ENCODE measurements at places on chromosomes 7 and 10.

DNA sequence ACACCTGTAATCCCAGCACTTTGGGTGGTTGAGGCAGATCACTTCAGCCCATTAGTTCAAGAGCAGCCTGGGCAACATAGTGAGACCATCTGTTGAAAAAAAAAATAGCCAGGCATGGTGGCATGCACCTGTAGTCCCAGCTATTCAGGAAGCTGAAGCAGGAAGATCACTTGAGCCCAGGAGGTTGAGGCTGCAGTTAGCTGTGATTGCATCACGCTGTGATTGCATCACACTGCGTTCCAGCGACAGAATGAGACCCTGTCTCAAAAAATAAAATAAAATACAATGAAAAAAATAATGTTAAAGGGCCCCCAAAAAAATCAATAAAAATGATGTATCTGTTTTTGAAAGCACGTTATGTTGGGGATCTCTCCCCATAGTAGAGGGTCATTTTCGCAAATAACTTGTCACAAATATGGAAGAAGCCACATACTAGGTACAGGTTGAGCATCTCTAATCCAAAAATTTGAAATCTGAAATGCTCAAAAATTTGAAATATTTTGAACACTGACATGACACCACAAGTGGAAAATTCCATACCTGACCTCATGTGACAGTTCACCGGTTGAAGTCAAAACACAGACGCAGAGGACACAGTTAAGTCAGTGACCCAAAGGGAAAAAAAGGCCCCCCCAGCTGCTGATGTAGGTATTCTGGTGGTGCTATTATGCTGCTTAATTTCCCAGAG is 9.5 kb downstream of the CISD1 start:
- no peak for DNase-seq

DNA sequence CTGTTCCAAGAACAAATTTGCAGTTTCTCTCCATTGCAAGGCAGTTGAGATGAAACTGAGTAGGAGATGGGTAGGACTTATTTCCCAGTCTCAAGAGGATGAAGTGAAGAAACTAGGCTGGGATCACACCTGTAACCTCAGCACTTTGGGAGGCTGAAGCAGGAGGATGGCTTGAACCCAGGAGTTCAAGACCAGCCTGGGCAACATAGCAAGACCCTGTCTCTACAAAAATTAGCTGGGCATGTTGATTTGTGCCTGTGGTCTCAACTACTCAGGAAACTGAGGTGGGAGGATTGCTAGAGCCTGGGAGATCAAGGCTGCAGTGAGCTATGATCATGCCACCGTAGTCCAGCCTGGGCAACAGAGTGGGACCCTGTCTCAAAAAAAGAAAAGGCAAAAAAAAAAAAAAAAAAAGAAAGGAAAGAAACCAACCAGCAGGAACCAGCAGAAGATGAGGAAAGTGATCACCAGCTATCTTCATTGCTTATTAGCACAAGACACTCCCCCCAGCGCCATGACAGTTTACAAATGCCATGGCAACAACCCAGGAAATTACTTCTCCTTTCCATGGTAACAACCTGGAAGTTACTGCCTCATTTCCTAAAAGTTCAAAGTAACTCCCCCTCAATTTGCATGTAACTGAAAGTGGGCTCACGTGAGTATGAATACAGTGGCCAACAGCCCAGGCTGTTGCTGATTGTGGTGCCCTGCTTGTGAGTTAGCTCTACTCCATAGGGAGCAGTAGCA is 18.3 kb upstream of the ST8SIA6 start:
- DNase-seq = no peak

DNA sequence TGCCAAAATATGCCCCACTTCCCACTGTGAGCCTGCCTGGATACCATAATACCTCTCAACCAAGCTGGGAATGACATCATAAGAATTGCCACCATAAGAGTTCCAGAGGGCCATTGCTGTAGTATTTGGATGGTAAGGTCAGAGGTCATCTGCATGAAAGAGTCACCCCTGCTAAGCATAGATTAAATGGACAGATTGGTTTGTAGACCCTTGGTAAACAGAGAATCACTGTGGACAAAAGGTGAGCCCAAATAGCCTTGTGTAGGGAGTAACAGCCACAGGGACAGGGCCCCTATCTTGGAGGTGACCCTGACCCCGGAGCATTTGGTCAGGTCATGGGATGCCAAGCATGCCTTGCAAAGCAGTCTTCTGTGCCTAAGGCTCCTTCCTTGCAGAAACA is 129.7 kb downstream of the GPAM start:
- no peak for DNase-seq

- no peak for DNase-seq
Measured at GRCh38 chr7:32658467-32658869, 163.2 kb downstream of the AVL9 start.

DNA sequence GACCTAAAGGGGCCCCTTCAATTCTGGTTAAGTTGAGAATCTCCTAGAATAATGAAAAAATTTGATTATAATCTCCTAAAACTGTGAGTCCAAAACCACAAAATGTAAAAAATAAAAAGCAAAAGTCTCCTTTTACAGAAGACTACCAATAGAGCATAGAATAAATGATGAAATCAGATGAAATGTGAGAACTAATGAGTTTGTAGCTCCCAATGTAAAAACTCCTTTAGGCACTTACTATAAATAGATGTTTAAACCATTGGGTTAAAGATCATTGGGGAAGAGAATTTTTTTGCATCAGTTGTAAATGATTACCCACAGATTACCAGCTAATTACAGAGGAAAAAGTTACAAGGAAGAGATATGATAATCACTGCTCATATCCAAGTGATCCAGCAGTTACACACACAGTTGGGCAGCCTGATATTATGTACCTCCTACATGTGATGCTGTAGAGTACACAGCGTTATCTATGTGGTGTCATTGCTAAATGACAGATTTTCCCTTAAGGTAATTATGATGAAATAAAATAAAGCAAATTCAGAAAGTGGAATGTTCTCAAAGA is 282.7 kb upstream of the SEMA3D start:
- DNase-seq = no peak

DNA sequence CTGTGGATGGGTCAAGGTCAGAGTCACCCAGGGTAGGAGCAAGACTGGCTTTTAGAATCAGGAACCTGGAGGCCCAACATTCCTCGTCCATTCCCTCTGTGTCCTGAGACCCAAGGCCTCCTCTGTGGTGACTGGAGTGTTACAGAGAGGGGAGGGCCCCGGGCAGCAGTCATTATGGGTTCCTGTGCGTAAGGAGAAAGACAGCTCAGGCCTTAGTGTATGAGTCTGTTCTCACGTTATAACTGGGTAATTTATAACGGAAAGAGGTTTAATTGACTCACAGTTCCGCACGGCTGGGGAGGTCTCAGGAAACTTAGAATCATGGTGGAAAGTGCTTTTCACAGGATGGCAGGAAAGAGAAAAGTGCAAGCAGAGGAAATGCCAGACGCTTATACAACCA is 422.3 kb downstream of the TCERG1L start:
- DNase-seq = no peak

DNA sequence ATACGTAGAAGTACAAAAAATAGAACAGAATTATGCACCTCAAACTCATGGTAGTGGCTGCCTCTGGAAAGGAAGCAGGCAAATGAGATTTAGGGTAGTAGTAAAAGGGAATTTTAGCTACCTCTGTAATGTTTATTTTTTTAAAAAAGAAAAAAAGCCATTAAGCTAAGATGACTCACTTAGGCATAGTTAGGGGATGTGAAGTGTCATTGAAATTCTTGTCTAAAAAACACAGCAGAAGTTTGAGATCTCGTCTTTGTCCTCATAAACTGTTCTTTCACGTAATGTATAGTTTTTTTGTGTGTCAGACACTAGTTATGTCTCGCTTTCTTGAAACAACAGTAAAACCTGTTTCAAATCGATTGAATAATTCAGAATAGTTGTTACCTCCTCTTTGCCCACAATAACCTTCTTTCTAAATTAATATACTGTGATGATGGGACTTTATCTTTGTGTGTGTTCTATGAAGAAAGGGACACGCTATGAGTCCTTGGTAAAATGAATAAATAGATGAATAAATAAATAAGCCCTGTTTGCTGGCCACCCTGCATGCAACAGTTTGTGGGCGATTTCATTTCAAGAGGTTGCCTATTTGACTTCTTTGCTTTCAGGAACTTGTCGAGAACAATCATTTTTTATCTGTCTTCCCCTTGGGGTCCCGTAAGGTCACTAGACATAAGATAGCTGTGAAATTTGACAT is 14.5 kb upstream of the FBXW4 start:
- no peak for DNase-seq

- no peak for DNase-seq
Measured at GRCh38 chr7:38881947-38882684, 26.9 kb downstream of the VPS41 start.

- DNase-seq = no peak
Measured at GRCh38 chr7:108045669-108046068, 42.7 kb upstream of the LAMB1 start.

- DNase-seq = peak; percentile 49
Measured at GRCh38 chr10:102669206-102670064, 25.2 kb downstream of the TRIM8 start.

DNA sequence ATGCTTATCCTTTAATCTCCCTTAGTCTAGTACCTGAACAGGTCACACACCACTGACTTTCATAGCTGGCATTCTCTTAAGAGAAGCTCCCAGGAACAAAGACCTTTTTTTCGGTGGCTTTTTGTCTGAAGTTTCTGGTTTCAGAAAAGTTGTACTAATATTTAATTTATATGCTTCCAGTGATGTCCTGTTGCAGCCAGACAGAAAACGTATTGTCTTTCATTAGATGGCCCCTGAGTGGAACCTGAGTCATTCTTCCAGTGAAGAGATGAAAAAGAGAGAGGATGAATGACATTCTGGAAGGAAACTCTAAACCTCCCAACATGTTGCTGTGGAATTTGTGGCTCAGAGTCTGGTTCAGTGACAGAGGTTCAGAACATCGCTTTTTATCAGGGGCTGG is 274.8 kb upstream of the TAC1 start:
- DNase-seq = no peak

DNA sequence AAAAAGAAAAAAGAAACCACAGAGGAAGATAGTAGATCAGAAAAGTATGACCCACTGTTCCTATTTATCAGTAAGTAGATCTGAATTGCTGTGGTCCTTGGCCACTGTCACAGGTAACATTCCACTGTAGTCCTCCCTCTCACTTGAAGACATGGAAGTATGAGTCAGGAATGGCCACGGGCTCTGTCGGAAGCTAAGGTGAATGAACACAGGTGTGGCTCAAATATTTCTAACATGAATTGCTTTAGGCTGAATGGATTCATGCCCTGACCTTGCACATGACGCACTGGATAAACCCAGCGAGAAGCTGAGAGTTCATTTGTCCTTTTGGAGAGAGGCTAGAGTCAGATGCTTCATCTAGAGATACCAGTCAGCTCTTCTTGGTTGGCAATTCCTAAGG is 224.5 kb upstream of the SP8 start:
- DNase-seq = no peak

GRCh38 chr10:72523062-72523461 is 102.8 kb downstream of the MICU1 start:
- no peak for DNase-seq

DNA sequence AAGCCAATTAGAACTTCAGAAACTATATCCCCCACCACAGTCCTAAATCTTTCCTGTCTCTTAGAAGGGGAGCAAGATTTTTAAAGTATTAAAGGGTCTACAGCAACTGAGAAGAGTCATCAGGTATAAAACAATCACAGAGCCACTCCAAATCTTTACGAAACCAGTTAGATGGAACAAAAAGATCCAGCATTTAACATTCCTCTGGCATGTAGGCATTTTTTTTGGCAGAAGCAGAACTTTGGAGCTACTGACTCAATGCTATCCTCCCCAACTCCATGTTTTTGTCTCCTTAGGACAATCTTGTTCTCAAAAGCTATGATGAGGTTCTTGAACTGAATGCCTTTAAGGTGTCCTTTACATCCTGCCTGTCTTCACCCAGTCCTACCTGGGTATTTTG is 333.3 kb downstream of the PRPF18 start:
- DNase-seq = no peak

- DNase-seq = no peak
Measured at GRCh38 chr10:11949152-11949551, 93.5 kb downstream of the UPF2 start.

GRCh38 chr10:53664282-53665019 is 891.9 kb upstream of the MBL2 start:
- DNase-seq = no peak

DNA sequence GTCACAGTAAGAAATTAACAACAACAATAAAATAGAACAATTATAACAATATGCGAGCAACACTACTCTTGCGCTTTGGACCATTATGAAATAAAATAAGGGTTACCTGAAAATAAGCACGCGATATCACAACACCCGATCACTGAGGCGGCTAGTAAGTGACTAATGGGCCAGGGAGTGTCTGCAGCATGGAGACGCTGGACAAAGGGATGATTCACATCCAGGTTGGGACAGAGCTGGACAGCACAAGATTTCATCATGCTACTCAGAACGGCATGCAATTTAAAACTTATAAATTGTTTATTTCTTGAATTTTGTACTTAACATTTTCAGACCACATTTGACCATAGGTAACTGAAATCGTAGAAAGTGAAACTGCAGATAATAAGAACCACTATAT is 15.6 kb downstream of the HIBADH start:
- DNase-seq = no peak

DNA sequence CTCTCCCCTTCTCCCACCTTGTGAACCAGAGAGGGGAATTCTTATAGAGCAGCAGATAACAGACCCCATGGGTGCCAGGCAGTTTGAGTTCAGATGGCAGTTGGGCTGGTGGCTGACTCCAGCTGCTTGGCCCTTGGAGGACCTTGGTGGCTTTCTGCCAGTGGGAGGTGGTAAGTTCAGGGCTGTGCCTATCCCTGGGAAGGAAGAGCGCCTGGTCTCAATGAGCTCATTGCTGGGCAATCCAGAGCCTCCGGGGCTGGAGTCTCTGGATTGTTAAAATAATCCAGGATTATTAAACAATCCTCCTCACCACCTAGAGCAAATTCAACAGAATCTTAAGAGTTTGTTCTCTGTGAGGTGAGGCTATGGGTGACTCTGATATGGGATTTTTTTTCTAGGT is 105.2 kb downstream of the FANK1 start:
- DNase-seq = no peak

DNA sequence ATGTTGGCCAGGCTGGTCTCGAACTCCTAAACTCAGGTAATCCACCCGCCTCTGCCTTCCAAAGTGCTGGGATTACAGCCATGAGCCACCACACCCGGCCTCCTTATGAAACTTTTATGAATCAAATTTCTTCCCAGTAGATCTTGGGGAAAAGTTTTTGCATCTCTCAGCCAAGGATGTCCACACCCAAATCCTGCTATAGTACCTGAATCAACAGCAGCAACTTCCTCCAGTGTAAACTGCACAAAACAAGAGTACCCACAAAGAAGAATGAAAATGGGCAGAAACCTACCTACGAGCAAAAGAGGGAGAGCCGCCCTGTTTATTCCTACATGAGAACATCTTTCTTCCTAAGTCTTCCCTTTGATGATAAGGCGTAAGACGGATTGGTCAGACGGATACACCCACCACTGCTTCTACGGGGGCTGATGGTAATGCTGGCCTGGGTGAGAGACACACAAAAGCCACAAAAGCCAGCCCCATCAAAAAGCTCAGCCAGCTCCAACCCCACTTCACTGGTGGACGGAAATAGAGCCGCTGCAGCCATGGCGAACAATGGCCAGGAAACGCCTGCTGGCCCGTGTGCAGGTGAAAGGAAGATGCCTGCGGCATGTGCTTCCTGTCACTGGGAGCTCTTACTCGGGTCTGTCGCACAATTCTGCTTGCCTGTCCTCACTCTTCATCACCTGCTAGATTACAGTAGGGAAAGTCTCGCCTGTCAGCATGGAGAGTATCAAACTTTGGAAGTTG is 10.4 kb downstream of the JCAD start:
- DNase-seq = no peak

Measured in germinal center (tissue), 1 donor.